ENCODE measurements at places on chromosomes 6 and 20.

DNA sequence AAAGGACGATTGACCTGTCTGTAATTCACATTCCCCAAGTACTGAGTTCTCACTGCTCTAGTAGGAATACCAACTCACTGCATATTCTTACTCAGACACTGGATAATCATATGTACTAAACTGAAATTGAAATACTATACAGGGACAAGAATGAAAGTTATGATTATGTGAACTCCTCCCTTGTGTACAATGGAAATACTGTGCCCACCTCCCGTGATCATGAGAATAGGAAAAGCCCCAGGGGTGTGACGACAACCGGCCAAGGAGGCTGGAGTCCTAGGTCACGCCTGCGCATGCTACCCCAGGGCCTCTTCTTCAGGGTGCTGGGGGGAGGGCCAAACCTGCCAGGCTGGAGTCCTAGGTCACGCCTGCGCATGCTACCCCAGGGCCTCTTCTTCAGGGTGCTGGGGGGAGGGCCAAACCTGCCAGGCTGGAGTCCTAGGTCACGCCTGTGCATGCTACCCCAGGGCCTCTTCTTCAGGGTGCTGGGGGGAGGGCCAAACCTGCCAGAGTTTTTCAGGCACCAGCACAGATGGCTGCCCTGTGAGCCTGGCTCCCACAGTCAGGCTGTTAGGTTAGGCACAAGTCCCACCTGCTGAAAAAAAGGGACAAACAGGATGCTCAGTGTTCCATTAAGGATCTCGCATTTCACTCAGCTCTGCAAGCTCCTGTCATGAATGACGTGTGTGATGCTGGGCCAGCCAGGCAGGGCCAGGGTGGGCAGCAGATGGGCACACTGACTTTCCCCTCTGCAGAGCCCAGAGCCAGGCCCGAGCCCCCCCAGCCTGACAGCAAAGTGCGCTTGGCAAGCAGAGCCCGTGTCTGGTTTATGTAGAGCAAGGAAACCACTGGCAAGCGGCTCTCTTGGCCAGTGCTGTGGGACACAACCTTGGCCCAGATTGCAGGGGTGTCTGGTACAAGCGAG lies 107.7 kb downstream of the FOXF2 start:
- no peak for DNase-seq

DNA sequence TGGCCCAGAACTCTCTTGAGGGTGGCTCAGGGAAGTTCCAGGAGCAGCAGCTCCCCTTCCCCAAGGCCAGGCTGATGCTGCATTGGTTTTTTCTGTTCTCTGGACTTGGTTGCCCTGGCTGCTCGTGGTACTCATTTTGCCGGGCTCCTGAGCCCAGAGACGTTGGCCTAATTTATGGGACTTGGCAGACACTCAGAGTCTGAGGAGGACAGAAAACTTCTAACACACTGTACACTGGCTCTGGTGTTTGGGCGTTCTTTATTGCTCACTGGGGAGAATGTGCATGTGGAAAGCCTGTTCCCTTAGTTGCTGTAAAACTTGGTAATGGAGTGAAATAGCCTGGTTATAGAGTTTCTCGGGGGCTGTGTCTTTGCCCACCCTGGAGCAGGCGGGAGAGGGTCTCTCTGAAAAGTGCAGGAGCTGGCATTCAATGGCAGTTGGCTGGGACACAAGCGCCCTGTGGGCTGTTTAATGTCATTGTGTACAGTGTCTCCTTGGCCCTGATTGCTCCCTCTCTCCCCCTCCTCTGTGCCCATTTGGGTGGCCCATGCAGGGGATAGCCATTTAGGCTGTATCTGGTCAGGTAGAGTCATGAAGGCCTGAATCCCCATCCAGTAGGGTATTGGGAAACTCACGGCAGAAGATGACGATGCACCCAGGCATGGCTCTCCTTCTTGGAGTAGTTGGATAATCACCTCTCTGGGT lies 109.3 kb downstream of the CDC5L start:
- no peak for DNase-seq

- DNase-seq: no peak
These were observed 1.8 kb downstream of the HSPA12B start for GRCh38 chr20:3734111-3734843.

DNA sequence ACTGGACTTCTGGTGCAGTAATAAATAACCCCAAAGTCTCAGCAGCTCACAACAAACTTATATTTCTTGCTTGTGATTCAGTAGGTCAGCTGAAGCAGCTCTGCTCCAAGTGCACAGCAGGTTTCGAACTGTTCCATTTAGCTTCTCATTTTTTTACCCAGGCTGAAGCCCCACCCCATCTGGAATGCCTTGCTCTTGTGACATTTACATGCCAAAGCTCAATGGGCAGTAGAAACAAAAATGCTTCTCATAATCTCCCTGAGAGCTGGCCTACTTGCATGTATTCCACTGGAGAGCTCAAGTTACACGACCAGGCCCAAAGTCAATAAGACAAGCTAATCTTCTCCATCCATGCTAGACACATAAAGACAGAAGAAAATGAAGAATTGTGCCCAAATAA lies 165.2 kb downstream of the HAO1 start:
- DNase-seq: peak; percentile 50

DNA sequence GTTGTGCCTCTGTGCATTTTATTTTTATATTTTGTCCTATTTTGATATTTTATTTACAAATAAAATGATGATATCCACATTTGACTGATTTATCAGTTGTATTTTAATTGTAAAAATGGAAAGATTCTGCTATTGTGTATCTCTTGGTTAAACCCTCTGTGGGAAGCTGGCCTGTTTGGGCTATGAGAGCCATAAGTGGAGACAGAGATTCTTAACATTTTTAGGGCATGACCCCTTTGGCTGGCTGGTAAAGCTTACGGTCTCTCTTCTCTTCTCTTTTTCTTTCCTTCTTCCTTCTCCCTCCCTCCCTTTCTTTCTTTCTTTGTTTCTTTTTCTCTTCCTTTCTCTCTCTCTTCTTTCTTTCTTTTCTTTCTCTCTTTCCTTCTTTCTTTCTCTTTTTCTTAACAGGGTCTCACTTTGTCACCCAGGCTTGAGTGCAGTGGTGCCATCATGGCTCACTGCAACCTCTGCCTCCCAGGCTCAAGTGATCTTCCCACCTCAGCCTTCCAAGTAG lies 172.3 kb upstream of the CDYL start:
- DNase-seq: no peak

GRCh38 chr6:41585605-41586004 lies 39.4 kb downstream of the FOXP4 start:
- no peak for DNase-seq

DNA sequence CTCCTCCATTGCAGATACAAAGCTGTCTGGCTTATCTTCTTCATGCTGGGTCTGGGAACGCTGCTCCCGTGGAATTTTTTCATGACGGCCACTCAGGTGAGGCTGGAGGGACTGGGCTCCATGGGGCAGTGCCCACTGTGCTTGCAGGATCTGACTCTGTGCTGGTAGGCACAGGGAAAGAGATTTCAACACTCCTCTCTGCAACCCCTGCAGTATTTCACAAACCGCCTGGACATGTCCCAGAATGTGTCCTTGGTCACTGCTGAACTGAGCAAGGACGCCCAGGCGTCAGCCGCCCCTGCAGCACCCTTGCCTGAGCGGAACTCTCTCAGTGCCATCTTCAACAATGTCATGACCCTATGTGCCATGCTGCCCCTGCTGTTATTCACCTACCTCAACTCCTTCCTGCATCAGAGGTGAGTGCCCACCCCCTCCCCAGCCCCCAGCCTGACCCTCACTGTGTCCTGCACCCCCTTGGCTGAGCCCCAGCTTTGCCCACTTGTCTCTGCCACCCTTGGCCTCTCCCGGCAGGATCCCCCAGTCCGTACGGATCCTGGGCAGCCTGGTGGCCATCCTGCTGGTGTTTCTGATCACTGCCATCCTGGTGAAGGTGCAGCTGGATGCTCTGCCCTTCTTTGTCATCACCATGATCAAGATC lies 6.1 kb downstream of the SLC29A1 start:
- DNase-seq: no peak

- no peak for DNase-seq
These were observed 203.2 kb downstream of the ISM1 start for GRCh38 chr20:13424174-13424833.

GRCh38 chr20:53582574-53583351 lies 10.9 kb downstream of the ZNF217 start:
- DNase-seq: peak; percentile 94

DNA sequence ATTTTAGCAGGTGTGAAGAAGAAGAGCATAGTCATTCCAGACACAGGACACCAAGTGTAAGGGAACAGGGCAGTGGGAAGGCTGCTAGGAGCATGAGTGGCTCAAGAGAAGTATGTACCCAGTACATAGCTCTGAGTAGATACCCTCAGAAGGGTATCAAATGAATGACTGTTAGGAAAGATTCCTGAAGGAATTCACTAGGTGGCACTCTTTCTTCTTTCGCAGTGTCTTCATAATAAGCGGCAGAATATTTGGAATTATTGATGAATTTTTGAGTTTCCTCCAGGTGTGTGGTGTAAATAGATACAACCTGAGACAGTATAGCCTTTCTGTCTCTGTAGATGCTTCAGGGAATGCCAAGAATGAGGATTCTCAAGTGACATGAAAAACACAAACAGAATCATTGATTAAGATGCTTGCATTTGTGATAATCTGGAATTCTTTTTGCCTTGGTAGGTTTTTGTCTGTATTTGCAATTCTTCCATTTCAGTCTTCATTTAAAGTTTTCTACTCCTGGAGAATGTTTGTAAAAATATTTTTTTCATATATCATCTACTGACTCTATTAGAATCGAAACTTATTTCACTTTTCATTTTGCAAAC lies 264.3 kb upstream of the RIMS1 start:
- DNase-seq: peak; percentile 19

DNA sequence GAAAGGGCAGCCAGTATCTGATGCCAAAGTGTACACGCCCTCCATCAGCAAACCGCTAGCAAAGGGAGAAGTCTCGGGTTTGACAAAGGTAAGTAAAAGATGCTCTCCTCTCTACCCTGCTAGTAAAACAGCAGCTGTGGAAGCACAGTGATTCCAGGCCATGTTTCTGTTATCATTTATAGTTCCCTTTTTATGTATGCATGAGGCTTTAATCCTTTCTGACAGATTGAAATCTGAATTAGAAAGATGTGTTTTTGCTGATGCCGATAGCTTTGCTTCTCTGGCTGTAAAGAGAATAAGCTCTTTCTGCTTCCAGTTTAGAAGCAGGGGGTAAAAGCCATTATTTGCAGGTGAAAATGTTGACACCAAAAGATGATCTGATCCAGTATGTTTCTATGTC lies 392.4 kb upstream of the SOX4 start:
- DNase-seq: no peak

DNA sequence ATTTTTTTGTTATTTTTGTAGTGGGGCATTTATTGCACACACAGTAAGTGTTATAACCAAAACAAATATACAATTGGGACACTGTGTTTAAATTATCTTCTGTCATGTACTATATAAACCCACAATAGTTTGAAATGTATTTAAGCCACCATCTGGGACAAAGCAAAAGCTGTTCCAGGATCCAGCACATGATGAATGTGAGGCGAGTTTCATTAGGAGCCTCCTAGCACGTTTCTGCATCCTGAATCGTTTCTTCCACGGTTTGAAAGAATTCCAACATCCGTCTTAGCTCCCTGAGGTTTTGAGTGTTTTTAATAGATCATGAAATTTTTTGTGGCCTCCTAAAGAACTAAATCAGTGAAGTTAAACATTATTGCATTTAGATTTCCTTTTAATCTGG lies 65.8 kb downstream of the EYA4 start:
- DNase-seq: no peak

Measured in LHCN-M2 (cell line).